ENCODE measurements at places on chromosomes 7 and 10.

- no peak for DNase-seq
Observed at GRCh38 chr10:121674885-121675284, 76.6 kb upstream of the FGFR2 start.

DNA sequence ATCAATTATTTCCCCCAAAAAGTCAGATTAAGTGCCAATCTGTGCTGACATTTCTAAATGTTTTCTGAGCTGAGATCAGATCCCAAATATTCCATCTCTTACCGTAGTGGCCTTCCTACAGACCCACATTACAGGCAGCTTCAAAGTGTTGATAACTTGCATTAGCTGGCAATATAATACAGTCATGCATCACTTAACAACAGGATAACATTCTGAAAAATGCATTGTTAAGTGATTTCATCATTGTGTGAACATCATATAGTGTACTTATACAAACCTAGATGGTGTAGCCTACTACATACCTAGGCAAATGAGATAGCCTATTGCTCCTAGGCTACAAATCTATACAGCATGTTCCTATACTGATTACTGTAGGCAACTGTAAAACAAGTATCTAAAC lies 22.4 kb downstream of the SLC25A13 start:
- DNase-seq: no peak

- DNase-seq: no peak
Observed at GRCh38 chr10:48667960-48668590, 16.6 kb upstream of the WDFY4 start.

- no peak for DNase-seq
Observed at GRCh38 chr10:24695452-24695851, 28.2 kb downstream of the ARHGAP21 start.

DNA sequence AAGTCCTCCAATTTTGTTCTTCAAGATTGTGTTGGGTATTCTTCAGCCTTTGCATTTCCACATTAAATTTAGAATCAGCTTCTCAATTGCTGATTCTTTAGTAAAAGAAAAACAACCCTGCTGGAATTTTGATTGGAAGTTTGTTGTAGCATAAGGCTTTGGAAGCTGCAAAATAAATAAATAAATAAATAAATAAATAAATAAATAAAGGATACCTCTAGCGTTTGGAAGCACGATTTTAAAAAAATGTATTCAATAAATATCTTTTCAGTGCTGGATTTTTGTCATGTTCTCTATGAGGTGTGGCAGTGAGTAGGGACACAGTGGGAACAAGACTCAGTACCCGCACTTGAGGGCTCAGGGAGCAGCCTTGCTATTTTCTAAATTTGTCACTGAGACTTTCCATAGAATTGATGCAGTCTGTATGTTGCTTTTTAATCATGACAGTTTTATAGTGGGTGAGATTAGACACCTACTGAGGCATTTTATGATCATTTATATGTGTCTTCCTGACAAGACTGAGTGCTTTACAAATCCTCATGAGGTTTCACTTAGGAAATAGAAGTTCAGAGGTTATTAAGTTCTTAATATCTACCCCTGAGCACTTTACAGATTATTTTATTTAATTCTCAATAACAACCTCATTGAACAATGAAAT lies 22.3 kb upstream of the COMMD3 start:
- no peak for DNase-seq

DNA sequence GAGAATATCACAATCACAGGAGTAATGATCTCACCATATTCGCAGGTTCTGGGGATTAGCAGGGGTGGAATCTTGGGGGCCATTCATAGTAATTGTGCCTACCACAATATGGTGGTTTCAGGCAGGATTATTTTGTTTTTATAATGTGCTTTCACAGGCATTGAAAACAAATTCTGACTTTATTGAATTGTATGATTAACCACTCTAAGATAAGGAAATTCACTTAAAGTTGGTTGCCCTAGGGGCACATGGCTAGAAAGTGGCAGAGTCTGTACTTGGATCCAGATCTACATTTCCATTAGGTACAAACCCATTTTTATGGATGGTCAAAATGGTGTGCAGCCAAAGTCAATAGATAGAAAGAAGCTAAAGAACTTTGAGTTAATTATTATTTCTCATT lies 1.7 kb downstream of the CROT start:
- no peak for DNase-seq

- DNase-seq: no peak
Observed at GRCh38 chr10:124259139-124259825, 159.4 kb downstream of the OAT start.

DNA sequence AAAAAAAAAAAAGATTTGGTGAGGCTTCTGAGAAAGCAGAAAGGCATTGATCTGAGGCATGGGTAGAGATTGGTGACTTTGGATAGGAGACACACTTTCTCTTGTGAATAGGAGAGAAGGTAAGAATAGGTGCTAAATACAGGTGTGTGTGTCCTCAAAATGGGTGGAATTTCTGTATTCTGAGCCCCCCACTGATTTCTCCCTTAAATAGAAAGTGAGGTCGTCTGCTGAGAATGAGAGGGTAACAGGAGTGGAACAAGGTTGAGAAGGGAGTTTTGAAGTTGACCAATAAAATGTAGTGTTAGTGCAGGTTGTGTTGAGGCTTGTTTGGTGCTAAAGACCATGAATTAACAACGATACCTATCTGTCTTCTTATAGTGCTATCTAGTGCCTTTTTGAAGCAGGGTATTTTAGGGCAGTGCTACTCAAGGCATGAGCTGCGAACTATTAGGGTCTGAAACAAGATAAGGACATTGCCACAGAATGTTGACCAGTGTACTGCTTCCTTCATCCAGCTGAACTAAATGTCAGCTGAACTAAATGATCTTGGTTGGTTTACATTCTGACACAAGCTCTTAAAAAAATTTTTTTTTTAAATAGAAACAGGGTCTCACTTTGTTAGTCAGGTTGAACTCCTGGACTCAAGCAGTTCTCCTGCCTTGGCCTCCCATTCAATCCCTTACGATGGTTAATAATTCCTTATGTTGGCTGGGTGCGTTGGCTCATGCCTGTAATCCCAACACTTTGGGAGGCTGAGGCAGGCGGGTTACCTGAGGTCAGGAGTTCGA lies 12.4 kb downstream of the TRIM24 start:
- no peak for DNase-seq

GRCh38 chr7:71095266-71095860 lies 36.6 kb upstream of the GALNT17 start:
- DNase-seq: no peak

GRCh38 chr10:110268442-110268841 lies 36.3 kb downstream of the SMNDC1 start:
- DNase-seq: no peak

DNA sequence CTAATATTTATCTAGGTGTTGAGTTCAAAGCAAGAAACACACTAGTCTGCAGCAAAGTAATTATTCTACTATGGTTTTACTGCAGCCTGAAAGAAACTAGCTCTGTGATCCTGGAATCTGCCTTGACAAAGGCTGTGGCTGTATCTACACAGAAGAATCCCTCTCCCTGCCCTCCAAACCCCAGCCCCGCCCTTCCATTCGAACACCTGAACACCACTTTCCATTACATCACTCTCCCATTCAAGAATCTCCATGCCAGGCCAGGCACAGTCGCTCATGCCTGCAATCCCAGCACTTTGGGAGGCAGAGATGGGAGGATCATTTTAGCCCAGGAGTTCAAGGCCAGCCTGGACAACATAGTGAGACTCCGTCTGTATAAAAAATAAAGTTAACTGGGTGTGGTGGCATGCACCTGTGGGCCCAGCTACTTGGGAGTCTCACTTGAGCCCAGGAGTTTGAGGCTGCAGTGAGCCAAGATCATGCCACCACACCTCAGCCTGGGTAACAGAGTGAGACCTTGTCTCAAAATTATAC lies 23.3 kb downstream of the LRRC20 start:
- no peak for DNase-seq

- DNase-seq: no peak
Observed at GRCh38 chr10:90741926-90742565, 115.8 kb downstream of the HTR7 start.

DNA sequence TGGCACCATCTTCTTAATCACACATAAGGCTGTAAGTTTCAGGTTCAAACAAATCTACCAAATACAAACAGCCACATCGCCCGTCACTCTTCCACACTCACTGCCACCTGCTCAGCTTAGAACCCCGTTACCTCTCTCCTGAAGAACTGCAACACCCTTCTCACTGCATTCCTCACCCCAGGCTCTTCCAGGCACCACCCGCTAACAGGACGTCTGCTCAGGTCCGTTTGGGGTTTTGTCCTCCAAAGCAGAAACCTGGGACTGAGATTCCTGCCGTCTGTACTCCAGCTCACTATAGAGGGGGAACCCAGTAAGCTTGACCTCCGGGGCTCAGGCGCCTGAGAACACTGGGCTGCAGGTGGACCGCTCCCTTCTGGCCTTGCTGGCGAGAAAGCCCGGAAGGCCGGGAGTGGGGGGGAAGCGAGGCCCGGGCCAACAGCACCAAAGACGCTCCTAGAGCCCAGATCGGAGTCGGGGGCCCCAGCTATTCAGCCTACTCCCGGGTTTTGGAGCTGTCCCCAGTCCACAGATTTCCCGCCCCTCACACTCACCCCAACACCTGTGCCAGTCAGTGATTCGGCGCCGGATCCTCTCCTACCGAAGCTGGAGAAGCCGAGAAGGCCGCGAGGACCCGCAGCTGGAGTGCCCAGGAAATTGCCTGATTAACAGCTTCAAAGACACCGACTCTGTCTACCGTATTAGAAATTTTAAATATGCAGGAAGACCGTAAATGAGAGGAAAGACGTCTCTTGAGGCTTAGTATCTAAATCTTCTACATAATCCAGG lies at the start of gene AP3M1:
Gene AP3M1 (minus strand): TSS at position 625 of the 786 bp plus-strand sequence. CDS start 12,449 bp downstream, outside the sequence.
- DNase-seq: no peak

- peak; percentile 64 for DNase-seq
Observed at GRCh38 chr7:50838675-50839377, 56.1 kb upstream of the GRB10 start.

DNA sequence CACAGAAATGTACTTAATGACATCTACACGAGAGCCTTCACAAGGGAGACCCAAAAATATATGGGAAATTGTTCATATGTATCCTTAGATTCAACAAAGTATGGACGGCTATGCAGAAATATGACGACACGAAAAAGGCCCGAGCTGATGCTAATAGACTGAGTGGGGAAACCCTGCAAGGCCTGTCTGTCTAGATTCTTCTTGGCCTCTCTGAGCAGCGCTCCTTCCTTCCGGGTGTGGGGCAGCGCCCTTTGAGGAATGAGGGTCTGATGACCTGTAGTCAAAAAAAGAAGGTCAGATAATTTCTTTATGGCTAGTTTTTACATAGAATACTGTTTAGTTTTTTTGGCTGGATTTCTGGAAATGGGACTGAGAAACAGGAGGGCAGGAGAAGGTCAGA lies 192.8 kb upstream of the AKR1E2 start:
- DNase-seq: no peak

- no peak for DNase-seq
Observed at GRCh38 chr7:44064791-44065430, 456 bp downstream of the PGAM2 start.

DNA sequence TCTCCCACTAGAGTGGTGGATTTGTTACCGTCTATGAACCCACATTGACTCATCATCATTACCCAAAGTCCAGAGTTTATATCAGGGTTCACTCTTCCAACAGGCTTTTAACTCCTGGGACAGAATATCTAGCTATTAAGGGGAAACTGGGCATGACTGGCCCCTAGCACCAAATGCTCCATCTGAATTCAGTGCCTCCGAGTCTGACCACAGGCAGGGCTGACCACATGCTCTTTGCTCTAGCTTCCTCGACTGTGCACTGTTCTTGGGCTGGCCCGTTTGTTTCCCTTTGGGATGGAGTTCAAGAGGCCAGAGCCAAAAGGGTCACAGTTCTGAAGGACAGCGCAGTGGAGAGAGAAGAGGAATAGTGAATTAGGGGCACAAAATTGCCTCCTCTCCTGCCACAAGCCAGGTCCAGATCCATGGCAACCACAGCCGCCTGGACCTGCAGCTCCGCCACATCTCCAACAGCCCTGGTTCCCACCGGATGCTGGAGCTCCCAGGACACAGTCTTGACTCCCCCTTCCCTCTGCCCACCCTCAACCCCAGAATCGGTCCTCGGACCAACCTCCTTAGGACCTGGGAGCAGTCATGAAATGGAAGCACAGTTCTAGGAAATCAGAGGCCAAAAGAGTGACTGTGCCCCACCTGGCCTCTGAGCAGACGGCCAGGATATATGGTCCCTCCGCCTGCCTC lies 16.2 kb downstream of the CAMK2G start:
- no peak for DNase-seq

DNA sequence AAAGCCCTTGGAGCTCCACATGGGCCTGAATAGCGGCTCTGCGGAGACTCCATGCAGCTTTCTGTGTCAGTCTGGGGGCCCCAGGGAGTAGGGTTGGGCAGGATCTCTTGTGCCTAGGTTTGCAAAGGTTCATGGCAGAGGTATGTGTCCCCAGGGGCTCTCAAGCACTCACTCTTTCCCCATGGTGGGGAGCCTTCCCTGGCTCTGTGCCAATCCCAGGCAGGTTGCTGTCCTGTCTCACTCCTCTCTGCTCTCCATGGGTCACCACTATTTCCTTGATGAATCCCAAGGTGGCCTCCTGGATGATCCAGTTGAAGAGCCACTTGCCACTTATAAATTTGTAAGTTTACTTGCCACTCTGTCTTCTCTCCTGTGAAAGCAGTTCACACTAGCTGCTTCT lies 238.4 kb downstream of the CCDC7 start:
- DNase-seq: no peak

- DNase-seq: no peak
Observed at GRCh38 chr7:38846280-38846679, 62.7 kb downstream of the VPS41 start.

DNA sequence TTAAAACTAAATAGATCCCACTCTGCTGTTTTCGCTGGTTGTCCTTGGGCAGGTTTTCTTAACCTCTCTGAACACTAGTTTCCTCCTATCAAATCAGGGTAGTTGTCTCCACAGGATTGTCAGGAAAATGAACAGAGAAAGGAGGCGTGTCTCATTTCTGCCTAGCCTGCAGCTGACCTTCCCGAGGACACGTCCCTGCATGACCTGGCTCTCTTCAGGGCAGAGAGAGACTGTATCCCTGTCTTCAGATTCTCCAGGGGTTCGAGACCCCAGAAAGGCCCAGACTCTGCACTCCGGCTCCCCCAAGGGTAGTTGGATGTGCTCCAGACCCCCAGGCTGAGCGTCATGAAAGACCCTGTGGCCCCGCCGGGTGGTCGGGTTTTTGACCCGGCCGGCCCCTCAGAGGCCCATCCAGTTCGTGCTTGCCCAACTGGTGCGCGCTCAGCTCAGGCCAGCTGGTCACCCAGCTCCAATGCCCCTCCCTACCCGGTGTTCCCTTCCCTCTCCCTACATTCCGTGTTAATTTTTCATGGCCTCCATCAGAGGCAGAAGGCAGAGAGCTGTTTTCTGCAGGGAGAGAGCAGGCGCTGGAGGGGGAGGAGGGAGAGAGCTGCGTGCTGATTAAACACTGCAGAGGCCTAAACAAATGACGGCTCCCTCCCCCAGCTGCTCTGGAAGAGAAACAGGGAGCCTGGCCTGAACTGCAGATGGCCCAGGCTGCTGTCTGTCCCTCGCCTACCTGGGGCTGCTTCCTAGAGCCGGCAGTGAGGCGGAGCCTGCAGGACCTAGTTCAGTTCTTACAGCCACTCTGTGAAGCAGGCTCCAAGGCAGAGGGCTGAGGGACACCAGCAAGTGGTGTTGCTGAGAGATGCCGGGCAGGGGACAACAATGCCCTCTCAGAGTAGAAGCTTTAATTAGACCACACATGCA lies 86.2 kb upstream of the PPIF start:
- no peak for DNase-seq

GRCh38 chr10:35194906-35195305 lies 68.3 kb downstream of the CREM start:
- peak; percentile 20 for DNase-seq

All from astrocyte of the cerebellum (primary cell).